NCI-H510A treated with DMSO at 0.1 percent for 48 hours (cell line): ENCODE measurements at places on chromosomes 13 and 19.

DNA sequence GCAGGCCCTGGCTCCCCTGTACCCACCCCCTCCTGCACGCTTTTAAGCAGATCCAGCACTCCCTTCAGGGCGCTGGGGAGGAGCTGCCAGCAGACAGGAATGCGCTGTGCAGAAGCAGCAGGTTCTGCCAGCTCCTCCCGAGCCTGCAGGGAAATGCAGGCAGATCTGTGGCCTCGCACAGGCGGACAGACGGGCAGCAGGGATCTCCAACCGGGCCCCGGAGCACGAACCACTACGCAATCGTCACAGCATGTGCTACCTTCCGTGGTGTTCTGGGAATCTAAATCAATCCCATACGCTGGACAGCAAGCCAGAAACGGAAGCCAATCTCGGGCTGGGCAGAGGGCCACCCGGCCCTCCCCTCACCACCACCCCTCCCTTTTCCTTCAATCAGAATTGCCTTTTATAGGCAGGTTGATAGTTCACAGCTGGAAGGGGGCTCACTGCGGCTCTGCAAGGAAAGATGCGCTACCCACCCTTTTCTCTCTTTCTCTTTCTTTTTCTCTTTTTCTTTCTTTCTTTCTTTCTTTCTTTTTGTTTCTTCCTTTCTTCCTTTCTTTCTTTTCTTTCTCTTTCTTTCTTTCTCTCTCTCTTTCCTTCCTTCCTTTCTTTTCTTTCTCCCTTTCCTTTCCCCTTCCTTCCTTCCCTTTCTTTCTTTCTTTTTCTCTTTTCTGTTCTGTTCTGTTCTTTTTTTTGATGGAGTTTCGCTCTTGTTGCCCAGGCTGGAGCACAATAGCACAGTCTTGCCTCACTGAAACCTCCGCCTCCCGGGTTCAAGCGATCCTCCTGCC lies 99.9 kb downstream of the GNG7 start:
- DNase-seq: no peak

- DNase-seq: no peak
These were observed 477 bp downstream of the CUL4A start for GRCh38 chr13:113209759-113210421.

DNA sequence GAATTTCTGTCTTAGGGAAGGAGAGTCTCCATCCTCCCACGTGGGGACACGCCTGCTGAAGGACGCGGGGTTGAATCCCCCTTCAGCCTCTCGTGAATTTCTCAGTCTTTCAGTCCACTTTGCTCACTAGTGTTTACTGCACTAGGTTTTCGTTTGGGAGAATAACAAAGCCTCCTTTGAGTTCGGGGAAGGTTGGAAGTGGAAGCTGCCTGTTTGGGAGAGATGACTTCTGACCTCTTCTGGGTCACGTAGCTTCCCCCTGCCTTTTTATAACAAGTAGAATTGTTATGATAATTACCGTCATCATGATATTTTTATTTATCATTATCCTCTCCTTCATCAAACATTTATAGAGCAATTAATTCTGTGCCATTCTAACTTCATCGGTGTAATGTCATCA lies 60.7 kb downstream of the ATP11A start:
- no peak for DNase-seq

- no peak for DNase-seq
These were observed 20.5 kb downstream of the IQCN start for GRCh38 chr19:18253716-18254115.

GRCh38 chr13:114090476-114090875 lies 41.9 kb downstream of the RASA3 start:
- no peak for DNase-seq
